NCI-H1092 (cell line): ENCODE measurements at places on chromosomes 6 and 20.

DNA sequence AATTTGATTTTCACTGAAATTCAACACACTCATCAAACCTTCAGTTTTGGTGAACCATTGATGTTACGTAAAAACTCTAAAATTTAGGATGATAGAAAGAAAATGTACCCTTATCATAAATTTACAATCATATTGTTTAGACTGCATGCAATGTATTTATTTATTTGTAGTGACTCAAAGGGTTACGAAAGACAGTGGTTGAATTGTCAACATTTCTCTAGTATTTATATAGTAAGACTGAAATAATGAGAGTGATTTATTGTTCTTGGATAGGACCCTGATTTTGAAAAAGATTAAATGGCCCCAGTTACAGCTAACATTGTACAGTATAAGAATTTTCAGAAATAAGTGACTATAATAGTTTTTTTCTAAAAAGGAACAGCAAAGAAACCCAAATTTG lies 591.5 kb downstream of the RFPL4B start:
- DNase-seq, result no peak

DNA sequence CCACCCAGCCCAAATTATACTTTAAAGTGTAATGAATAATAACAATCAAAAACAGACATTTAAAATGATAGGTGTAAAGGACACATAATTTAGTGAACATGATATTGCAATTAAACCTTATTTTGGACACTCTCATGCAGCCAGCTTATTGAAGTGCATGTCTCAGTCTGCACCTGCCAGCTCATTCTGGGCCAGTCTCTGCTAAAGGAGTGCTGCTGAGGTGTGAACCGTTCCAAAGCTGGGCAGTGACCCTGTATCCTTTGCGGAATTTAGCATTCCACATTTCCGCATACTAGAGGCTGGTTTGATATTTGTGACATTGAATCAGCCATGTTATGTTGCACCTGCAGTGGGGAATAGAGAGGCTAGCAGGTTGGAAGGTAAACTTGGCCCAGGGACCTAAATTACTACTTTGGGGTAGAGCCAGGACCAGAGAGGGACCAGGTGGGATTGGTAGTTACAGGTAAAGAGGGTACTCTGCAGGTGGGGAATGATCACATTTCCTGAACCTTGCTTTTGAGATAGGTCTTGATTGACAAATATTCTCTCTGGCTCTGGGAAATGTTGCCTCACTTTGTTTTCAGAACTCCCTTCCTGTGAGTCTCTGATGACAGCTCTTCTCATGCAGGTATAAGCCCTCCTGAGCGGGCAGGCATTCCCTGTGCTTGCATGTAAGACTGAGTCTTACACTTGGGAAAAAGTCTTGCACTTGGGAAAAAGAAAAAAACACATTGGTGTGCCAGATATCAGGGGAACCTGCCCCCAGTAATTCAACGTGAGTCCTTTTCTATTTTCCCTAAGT lies 26.2 kb downstream of the TULP4 start:
- DNase-seq, result no peak

DNA sequence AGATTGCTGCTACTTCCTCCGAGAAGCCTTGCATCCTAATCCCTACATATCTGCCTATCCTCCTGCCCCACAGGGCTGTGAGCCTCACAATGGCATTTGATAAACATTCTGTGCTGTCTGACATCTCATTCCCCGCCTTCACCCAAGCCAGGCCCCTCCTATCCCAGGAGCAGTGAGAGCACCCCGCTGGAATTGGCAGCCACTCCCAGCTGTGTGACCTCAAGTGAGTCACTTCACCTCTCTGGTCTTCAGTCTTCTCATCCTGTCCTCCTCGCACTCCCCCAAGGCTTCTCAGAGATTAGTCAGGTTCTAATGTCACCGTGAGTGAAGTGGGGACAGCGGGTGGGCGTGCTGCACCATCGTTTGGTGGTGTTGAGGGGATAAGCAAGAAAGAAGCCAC lies 81.7 kb downstream of the CDH22 start:
- no peak for DNase-seq

DNA sequence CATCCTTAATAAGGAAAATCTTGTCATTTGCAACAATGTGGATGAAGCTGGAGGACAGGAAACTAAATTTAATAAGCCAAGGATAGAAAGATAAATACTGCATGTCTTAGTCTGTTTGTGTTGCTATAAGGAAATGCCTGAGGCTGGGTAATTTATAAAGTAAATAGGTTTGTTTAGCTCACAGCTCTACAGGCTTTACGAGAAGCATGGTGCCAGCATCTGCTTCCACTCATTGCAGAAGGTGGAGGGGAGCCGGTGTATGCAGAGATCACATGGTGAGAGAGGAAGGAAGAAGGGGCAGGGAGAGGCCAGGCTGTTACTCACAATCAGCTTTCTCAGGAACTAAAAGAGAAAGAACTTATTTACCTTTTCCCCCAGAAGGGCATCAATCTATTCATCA lies 118.9 kb upstream of the SMLR1 start:
- DNase-seq, result no peak

- DNase-seq, result no peak
Measured at GRCh38 chr6:82781620-82782204, 283.9 kb downstream of the UBE3D start.

DNA sequence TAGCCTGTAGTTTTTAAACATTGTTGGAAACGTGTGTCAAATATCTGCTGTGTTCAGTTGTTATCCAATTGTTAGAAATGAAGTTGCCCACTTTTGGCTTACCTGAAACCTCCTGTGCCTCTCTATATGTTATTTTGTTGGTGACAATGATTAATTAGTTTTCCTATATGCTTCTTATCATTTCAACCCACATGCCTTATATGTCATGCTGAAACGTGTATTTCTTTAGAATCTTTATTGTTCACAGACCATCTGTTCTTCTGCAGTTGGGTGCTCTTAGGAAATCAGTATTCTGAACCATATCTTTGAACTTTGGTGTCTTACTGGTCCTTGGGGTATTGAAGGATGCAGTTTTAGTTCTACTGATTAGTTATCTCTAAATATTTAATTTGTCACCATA lies 91.2 kb upstream of the SCGN start:
- no peak for DNase-seq

GRCh38 chr6:55397986-55398385 lies 70.7 kb downstream of the GFRAL start:
- no peak for DNase-seq

GRCh38 chr6:126914801-126915200 lies 203.7 kb upstream of the RSPO3 start:
- DNase-seq, result no peak

GRCh38 chr6:166584155-166584554 lies 2.3 kb downstream of the RAMACL start:
- DNase-seq, result no peak

DNA sequence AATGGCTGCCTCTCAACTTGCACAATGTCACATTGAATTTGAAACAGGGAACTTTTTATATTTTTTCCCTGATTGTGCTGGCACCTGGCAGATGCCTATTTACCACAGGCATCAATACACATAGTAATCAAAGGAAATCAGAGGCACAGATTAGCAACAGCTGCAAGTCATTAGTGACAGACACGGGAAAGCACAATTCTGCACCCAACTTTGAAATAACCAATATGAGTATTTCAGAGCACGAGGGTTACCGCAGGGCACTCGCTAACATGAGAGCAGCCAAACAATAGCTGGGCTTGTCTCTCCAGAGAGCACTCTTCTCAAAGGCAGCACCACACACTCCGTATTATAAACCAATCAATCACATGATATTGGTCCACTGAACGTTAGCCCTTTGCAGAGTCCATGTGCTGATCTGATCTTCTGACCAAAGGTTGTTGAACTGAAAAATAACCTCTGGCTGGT lies 149.5 kb downstream of the RNF144B start:
- DNase-seq, result no peak

DNA sequence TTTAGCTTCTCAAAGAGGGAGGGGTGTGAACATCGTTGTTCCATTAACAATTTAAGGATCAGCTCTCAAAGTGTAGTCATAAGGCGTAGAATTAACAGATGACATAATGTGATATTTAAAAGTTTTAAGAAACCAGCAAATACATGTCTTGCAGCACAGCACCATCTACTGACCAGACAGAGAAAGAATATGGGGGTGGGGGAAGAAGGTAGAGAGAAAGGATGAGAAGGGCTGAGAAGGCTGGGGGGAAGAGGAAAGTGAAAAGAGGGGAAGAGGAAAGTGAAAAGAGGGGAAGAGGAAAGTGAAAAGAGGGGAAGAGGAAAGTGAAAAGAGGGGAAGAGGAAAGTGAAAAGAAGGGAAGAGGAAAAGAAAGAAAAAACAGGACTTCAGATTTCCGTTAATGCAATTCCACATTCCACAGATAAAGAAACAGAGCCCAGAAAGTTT lies 80.9 kb downstream of the HAO1 start:
- DNase-seq, result peak; percentile 17

GRCh38 chr6:35058358-35058675 lies 82.8 kb downstream of the TCP11 start:
- no peak for DNase-seq

GRCh38 chr6:47302043-47302442 lies 7.7 kb downstream of the TNFRSF21 start:
- DNase-seq, result no peak

DNA sequence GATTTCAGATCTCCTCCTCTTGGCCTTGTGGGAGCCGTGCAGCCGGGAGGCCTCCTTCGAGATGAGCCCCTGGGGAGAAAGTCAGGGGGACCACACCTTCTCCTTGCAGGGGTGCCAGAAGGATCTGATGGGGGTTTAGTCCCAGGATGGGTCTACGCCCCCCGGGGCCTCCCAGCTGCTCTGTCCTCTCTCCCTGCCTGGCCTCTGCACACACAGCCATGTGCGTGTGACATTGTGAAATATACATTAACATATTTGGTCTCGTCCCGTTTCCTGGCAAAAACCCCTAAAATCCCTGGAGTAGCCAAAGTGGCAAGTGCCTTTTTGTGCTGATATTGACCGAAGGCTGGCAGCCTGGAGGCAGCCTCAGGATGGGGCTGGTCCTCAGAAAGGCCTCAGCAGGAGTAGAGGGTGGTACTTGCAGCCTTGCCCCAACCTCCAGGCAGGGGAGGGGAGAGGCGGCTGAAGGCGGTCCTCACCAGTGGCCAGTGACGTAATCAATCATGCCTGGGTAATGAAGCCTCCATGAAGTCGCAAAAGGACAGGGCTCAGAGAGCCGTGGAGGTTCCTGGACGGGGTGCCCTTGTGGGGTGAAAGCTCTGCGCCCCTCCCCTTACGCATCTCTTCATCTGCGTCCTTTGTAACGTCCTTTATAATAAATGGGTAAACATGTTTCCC lies 5.1 kb upstream of the HELZ2 start:
- DNase-seq, result no peak

DNA sequence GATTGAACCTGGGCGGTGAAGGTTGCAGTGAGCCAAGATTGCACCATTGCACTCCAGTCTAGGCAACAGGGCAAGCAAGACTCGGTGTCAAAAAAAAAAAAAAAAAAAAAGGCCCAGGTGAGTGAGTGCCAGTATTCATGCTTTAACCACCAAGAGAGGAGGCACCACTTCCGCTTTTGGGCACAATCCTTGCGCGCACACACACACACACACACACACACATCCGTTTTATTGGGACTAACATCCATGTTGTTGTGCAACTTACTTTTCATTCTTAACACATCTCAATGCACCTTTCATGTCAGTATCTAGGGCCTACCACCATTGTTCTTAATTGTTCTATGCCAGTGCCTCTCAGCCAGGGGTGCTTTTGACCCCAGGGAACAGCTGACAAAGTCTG lies 263.0 kb downstream of the CDC5L start:
- DNase-seq, result no peak

GRCh38 chr20:58213121-58213520 lies 15.3 kb downstream of the ANKRD60 start:
- DNase-seq, result no peak

DNA sequence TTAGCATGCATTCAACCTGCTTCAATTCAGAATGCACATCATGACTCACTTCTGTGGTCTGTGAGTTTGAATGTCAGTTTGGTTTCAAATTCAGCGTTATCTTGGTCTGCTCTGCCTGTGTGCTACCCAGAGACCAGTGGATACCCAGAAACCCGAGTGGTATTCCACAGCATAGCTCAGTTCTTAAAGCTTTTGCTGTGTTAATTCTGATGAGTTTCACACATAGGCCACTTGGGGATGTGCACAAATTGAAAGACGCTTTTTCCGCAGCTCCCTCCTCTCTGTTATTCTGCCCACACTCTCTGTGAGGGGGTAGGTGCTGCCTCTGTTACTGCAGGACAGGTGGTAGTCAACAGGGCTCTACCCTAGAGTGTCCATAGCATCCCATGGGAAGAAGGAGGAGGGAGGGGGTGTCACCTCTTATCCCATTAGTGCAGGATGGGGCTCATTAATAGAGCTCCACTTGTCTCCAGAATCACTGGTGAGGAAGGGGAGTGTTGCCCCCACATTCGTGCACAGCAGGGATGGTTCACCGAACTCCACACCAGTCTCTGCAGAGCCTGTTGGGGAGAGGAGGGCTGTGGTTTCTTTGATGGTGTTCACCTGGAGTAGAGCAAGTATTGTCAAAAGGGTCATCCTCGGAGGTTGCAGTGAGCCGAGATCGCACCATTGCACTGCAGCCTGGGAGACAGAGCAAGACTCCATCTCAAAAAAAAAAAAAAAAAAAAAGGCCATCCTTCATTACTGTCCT lies 29.2 kb upstream of the SDCBP2 start:
- DNase-seq, result no peak

DNA sequence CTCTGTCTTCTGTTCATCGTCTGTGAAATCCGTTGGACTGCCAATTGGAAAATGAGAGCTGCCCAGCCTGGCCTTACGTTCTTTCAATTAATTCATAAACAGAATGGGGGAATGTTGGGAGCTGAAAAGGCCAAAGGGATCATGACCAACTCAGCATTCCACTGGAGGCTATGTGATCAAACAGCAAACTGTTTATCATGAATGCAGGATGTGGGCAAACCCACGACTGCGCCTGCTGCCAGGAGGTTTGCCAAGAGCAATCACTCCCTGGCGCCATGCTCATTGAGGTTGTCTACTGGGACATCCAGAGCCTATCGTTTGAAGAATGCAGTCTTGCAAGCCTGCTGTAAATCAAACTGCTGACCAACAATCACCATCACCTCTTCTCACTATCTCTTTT lies 9.3 kb upstream of the FKBP1A start:
- DNase-seq, result no peak

GRCh38 chr6:105882828-105883227 lies 203.3 kb upstream of the PRDM1 start:
- no peak for DNase-seq

DNA sequence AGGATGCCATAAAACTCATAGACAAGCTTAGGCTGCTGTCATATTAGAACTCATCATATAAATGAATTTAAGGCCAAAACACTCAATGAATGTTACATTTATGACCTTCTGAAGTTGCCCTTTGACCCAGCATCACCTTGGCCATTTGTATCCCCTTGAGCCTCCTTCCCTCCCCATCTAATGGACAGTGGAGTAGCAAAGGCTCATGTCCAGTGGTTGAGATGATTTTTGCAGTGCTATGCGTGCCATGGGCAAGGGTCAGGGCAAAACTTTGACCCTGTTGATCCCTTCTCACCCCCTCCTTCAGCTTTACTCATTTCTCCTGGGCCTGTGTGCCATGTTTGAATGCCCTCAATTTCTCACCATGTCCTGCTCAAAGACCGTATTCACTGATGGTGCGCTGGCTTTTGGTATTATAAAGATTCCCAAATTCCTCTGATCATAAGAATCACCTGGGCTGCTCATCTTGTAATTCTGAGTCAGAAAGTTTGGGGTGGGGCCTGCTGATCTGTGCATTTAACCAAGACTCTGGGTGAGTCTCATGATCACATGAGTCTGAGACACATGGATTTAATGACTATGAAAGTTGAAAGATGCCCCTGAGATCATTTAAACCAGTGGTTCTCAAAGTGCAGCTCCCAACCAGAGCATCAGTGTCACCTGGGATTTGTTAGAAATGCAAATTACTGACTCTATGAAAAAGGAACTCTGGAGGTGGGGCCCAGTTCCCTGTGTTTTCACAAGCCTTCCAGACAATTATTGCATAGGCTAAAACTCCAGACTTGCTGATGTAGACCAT lies 57.5 kb upstream of the IL20RA start:
- DNase-seq, result no peak
